K562 (cell line): ENCODE measurements at places on chromosomes 7 and 10. TPM values are rescaled to one million over a fixed set of nuclear protein-coding genes. Genes with fewer than 3 reads are reported as not detected.

Gene CPA5
- 0.18 and 0.22 TPM in 2 replicates for total RNA-seq

DNA sequence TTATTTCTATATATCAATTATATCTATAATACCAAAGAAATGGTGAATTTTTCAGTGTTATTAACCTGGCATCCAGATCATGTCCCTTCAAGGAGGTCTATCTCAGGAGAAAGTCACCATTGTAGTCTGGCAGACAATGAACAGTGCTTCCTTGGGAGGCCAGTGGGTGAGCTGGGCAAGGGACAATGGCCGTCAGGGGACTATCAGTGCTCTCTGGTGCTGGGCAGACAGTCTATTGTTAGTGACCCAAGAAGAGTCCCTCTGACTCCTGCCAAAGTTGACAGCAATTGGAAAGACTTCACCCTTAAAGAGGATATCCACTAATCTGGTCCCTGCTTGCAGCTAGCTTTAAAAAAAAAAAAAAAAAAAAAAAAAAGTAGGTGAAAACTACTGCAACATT is 7.1 kb downstream of the JAZF1 start:
- H3K36me3 ChIP-seq: no peaks in the 10 kb centered on the region
- H3K4me3 ChIP-seq: no peak overlapping the region
- DNase-seq: no peak
- no peaks in the 10 kb centered on the region for H3K4me1 ChIP-seq
- peaks cover 4% of the 10 kb centered on the region; the same call in 2 of the 3 replicates for H3K27me3 ChIP-seq

DNA sequence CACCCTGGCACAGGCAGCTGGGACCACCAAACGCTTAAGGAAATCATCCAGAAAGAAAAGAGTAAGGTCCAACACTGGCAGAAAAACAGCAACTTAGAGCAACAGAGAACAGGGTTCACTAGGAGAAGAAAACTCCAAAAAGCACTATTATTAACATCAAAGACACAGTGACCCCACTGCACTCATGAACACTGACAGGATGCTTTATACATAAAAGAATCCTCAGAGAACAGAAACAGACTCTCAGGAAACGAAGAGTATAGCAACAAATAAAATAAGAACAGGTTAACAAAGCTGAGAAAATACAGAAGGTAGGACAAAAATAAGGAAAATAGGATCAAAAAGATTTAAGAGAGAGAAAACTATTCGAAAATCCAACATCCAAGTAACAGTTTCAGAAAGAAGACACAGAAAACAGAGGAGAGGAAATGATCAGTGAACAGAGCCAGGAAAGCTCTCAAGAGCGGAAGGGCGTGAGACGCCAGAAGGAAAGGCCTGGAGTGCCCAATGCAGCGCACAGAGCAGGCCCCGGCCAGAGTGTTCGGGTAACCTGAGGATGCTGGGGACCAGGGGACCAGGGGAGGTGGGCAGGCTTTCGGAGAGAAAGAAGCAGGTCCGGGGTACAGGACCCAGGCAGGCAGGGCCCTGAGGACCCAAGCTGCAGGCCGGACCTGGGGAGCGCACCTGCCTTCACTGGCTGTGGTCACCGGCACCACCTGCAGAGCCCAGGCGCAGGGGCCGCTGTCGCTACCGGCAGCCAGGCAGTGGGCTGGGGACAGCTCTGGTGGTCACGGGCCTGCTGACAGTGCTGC is 258.2 kb downstream of the MAD1L1 start:
- no peak overlapping the region for H3K27ac ChIP-seq
- H3K27me3 ChIP-seq: no peaks in the 10 kb centered on the region
- H3K4me1 ChIP-seq: peaks cover 21% of the 10 kb centered on the region

GRCh38 chr10:124696446-124697392 is 47.5 kb downstream of the FAM53B start:
- H3K36me3 ChIP-seq: peaks cover 45% of the 10 kb centered on the region
- H3K27ac ChIP-seq: no peak overlapping the region
- no peaks in the 10 kb centered on the region for H3K27me3 ChIP-seq
- peaks cover 58% of the 10 kb centered on the region for H3K4me1 ChIP-seq

- H3K4me3 ChIP-seq: no peak overlapping the region
- no peaks in the 10 kb centered on the region for H3K36me3 ChIP-seq
- no peak for DNase-seq
These were observed 50.1 kb upstream of the ADRB1 start for GRCh38 chr10:113993489-113993991.

- no peak overlapping the region for H3K4me3 ChIP-seq
- no peaks in the 10 kb centered on the region for H3K36me3 ChIP-seq
- peaks cover 63% of the 10 kb centered on the region for H3K4me1 ChIP-seq
- peak; percentile 92 for DNase-seq
These were observed 29.4 kb upstream of the TNRC18 start for GRCh38 chr7:5452937-5453540.

- no peaks in the 10 kb centered on the region for H3K4me1 ChIP-seq
- no peak for DNase-seq
- H3K36me3 ChIP-seq: no peaks in the 10 kb centered on the region
- H3K4me3 ChIP-seq: no peak overlapping the region
These were observed 472.1 kb upstream of the IGFBP3 start for GRCh38 chr7:46393142-46393541.

Gene OR2A7
- not detected in 2 replicates for total RNA-seq

DNA sequence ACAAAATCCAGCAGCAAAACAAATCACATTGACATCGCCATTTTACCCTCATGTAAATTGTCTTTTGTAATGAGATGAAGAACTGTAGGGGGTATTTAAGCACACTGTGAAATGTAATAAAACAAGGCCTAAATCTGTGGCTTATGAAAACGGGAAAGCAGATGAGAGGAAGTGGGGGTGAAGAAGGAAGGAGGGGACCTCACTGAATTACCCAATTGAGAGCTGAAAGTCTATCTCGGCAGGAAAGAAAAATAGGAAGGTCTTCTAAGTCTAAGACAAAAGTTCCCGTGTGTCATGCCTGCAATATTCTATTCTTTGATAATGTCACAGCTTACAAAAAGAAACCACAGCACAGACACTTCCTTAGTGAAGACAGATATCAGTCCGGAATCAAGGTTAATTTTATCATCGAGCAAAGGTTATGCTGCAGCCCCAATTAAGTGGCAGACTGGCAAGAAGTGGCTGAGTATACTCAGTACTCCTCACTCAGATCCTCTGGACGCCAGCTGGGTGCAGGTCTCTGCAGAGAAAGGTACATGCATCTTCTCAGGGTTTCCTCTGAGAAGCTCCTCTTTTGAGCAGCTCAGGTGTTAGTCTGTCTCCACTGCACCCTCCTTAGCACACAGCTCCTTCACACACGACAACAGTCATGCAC is 239.7 kb downstream of the FANK1 start:
- no peaks in the 10 kb centered on the region for H3K36me3 ChIP-seq
- H3K4me1 ChIP-seq: no peaks in the 10 kb centered on the region
- DNase-seq: no peak
- H3K4me3 ChIP-seq: no peak overlapping the region
- H3K27me3 ChIP-seq: no peaks in the 10 kb centered on the region

GRCh38 chr10:947051-947450 is 15.5 kb upstream of the LARP4B start:
- H3K4me3 ChIP-seq: no peak overlapping the region
- no peak for DNase-seq
- H3K27ac ChIP-seq: no peak overlapping the region
- H3K4me1 ChIP-seq: no peaks in the 10 kb centered on the region
- peaks cover 28% of the 10 kb centered on the region for H3K27me3 ChIP-seq
- no peaks in the 10 kb centered on the region for H3K36me3 ChIP-seq

GRCh38 chr10:36473122-36473521 is 652.3 kb upstream of the ANKRD30A start:
- no peak overlapping the region for H3K27ac ChIP-seq
- no peaks in the 10 kb centered on the region for H3K27me3 ChIP-seq
- H3K4me1 ChIP-seq: no peaks in the 10 kb centered on the region
- no peak overlapping the region for H3K4me3 ChIP-seq

GRCh38 chr10:14952851-14953423 is 959 bp downstream of the DCLRE1C start:
- peaks cover 13% of the 10 kb centered on the region for H3K4me1 ChIP-seq
- peak overlapping the region; percentile 74 for H3K4me3 ChIP-seq
- peak; percentile 20 for DNase-seq
- peak overlapping the region; percentile 74 for H3K27ac ChIP-seq

Gene GPC2
- 4.7 and 5.1 TPM in 2 replicates for total RNA-seq
